ENCODE measurements at places on chromosomes 5 and 9.

- H3K4me1 ChIP-seq = no peaks in the 10 kb centered on the region
- H3K36me3 ChIP-seq = no peaks in the 10 kb centered on the region
- no peak for DNase-seq
- no peak overlapping the region for H3K4me3 ChIP-seq
- H3K27me3 ChIP-seq = peaks cover 5% of the 10 kb centered on the region
- H3K27ac ChIP-seq = no peak overlapping the region
Observed at GRCh38 chr5:152177626-152178349, 227.3 kb downstream of the NMUR2 start.

GRCh38 chr9:89477384-89477783 lies 20.5 kb downstream of the SEMA4D start:
- H3K36me3 ChIP-seq = peaks cover 18% of the 10 kb centered on the region
- no peaks in the 10 kb centered on the region for H3K27me3 ChIP-seq
- peak overlapping the region; percentile 89 for H3K27ac ChIP-seq
- no peak for DNase-seq

DNA sequence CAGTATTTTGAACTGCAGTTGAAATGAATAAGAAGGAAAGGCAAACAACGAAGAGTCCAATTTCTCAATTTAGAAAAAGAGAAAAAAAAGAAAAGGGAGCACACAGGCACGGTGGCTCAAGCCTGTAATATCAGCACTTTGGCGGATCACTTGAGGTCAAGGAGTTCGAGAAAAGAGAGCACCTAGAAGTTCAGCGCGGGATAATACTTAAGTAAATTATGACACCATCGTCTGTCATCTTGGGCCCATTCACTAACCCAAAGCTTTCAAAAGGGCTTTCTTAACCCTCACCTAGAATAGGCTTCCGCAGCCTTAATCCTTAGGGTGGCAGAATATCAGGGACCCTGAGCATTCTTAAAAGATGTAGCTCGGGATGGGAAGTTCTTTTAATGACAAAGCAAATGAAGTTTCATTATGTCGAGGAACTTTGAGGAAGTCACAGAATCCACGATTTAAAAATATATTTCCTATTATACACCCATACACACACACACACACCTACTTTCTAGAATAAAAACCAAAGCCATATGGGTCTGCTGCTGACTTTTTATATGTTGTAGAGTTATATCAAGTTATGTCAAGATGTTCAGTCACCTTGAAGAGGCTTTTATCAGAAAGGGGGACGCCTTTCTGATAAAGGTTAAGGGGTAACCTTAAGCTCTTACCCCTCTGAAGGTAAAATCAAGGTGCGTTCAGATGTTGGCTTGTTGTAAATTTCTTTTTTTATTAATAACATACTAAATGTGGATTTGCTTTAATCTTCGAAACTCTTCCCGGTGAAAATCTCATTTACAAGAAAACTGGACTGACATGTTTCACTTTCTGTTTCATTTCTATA lies 602 bp upstream of the CD274 start:
- peak overlapping the region; percentile 94 for H3K4me3 ChIP-seq
- H3K27ac ChIP-seq = peak overlapping the region; percentile 91
- H3K27me3 ChIP-seq = peaks cover 3% of the 10 kb centered on the region
- no peaks in the 10 kb centered on the region for H3K36me3 ChIP-seq
- DNase-seq = no peak
- peaks cover 36% of the 10 kb centered on the region for H3K4me1 ChIP-seq

- H3K27ac ChIP-seq = no peak overlapping the region
- H3K4me3 ChIP-seq = no peak overlapping the region
- no peaks in the 10 kb centered on the region for H3K36me3 ChIP-seq
- no peak for DNase-seq
- H3K27me3 ChIP-seq = peaks cover 5% of the 10 kb centered on the region
Observed at GRCh38 chr5:127280491-127281220, 9.9 kb upstream of the MEGF10 start.

GRCh38 chr5:126852091-126852571 lies 75.2 kb downstream of the LMNB1 start:
- peak overlapping the region; percentile 72 for H3K4me3 ChIP-seq
- H3K4me1 ChIP-seq = peaks cover 36% of the 10 kb centered on the region
- H3K27me3 ChIP-seq = peaks cover 3% of the 10 kb centered on the region
- peak; percentile 36 for DNase-seq
- H3K36me3 ChIP-seq = no peaks in the 10 kb centered on the region
- peak overlapping the region; percentile 95 for H3K27ac ChIP-seq

DNA sequence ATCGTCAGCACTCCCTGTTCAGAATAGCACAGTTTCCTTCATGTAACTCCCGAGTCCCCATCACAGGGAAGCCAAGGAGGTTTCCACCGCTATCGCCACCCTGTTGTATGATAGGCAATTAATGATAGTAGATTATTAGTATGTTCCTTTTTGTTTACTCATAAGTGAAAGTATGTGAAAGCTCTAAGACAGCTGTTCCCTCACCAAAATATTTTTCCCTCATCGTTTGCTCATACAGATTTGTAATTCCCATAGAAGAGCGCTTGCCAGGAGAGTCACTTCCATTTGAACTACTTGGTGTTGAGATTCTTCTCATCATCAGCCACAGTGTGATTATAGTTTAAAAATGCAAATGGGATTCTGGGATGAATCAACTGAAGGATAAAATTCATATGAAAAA lies 140.9 kb downstream of the PAM start:
- no peak for DNase-seq
- peaks cover 16% of the 10 kb centered on the region for H3K36me3 ChIP-seq
- no peak overlapping the region for H3K4me3 ChIP-seq
- no peaks in the 10 kb centered on the region for H3K27me3 ChIP-seq
- H3K4me1 ChIP-seq = peaks cover 74% of the 10 kb centered on the region

DNA sequence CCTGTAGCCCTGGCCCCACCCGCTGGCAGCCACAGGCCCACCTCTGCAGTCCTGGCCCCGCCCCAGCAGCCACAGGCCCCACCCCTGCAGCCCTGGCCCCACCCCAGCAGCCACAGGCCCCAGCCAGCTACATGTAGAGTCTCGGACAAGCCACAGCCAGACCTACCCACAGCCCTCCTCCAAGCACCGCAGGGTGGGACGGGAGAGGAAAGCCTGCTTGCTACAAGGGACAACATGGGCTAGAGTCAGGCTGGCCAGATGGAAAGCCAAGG lies 49.5 kb upstream of the SARDH start:
- H3K27me3 ChIP-seq = no peaks in the 10 kb centered on the region
- peaks cover 2% of the 10 kb centered on the region for H3K4me1 ChIP-seq
- no peak for DNase-seq
- no peaks in the 10 kb centered on the region for H3K36me3 ChIP-seq
- H3K27ac ChIP-seq = no peak overlapping the region

GRCh38 chr5:150409638-150410523 lies 2.8 kb downstream of the CD74 start:
- H3K4me1 ChIP-seq = peaks cover 55% of the 10 kb centered on the region
- H3K27me3 ChIP-seq = peaks cover 15% of the 10 kb centered on the region
- DNase-seq = peak; percentile 60
- H3K27ac ChIP-seq = peak overlapping the region; percentile 100

DNA sequence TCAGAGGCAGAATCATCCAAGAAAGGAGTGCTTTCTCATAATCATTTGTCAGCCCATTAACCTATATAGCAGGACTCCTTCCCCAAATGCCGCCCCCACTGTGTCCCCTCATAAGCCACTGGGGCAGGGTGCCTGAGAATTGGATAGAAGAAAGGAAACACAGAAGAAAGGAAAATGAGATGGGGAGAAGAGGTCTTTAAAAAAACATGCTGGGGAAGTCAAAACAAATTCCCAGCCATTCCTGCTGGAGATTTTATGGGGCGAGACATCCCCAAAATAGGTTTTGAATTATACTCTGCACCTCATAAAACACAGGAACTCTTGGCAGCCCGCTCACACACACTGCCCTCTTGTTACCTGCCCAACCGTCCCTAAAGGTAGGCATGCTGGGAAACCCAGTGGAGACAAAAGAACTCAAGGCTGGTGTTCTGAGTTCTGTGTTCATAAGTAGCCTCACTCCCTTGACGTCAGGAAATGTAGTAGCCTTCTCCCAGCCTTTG lies 19.7 kb downstream of the ASTN2 start:
- H3K27me3 ChIP-seq = no peaks in the 10 kb centered on the region
- no peaks in the 10 kb centered on the region for H3K36me3 ChIP-seq
- H3K27ac ChIP-seq = no peak overlapping the region
- H3K4me1 ChIP-seq = no peaks in the 10 kb centered on the region

DNA sequence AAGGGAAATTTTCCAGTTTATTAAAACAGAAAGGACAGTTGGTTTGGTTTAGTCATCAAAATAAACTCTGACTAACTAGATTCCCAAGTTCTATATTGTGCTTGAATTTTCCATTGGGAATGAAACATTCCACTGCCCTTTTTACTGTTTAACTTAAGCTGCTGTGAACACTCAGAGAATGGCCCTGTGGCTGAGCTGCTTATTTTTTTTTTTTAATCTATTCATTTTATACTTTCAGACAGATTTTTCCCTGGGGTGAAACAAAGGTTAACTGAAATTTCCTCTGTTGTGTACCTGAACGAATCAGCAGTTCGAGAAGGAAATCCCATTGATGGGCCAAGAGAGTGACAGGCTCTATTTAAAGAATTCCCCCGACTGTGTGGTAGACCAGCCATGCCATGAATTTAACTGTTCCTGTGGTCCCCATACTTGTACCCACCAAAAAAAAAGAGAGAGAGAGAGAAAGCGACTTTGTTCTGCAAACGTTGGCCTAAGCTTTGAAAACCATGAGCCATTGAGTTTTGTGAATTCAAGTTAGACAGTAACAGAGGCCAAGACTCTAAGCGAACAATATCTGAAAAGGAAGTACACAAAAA lies 138.7 kb upstream of the GRHPR start:
- no peak overlapping the region for H3K4me3 ChIP-seq
- no peaks in the 10 kb centered on the region for H3K27me3 ChIP-seq
- no peak for DNase-seq
- no peak overlapping the region for H3K27ac ChIP-seq
- peaks cover 16% of the 10 kb centered on the region for H3K4me1 ChIP-seq

DNA sequence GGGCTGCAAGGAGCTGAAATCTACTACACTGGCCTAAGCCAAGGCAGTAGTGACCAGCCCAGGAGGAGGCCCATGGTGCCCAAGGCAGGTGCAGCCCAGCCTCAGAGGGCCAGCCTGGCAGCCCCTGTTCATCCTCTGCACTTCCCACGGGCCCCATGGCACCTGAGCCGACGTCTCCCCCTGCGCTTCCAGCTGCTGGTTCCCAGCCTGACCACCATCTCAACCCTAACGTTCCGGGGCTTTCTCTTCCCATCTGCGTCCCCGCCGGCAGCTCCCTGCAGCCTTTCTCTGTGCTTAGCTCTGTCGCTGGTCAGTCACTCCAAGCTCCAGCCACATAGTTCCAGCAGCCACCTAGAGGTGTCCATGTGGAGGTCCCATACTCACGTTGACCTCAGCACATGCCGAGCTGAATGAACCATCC lies 105.5 kb upstream of the LMX1B start:
- no peaks in the 10 kb centered on the region for H3K36me3 ChIP-seq
- no peak overlapping the region for H3K4me3 ChIP-seq
- no peaks in the 10 kb centered on the region for H3K4me1 ChIP-seq
- no peak for DNase-seq

- H3K27me3 ChIP-seq = peaks cover 9% of the 10 kb centered on the region
- H3K4me1 ChIP-seq = peaks cover 61% of the 10 kb centered on the region
- no peak for DNase-seq
- H3K27ac ChIP-seq = peak overlapping the region; percentile 95
Observed at GRCh38 chr5:115543365-115544042, 1.1 kb downstream of the FEM1C start.

GRCh38 chr5:176543428-176544182 lies 5.5 kb upstream of the CDHR2 start:
- H3K4me3 ChIP-seq = peak overlapping the region; percentile 92
- H3K27ac ChIP-seq = peak overlapping the region; percentile 97
- peaks cover 64% of the 10 kb centered on the region for H3K4me1 ChIP-seq
- DNase-seq = peak; percentile 77
- peaks cover 15% of the 10 kb centered on the region for H3K27me3 ChIP-seq

DNA sequence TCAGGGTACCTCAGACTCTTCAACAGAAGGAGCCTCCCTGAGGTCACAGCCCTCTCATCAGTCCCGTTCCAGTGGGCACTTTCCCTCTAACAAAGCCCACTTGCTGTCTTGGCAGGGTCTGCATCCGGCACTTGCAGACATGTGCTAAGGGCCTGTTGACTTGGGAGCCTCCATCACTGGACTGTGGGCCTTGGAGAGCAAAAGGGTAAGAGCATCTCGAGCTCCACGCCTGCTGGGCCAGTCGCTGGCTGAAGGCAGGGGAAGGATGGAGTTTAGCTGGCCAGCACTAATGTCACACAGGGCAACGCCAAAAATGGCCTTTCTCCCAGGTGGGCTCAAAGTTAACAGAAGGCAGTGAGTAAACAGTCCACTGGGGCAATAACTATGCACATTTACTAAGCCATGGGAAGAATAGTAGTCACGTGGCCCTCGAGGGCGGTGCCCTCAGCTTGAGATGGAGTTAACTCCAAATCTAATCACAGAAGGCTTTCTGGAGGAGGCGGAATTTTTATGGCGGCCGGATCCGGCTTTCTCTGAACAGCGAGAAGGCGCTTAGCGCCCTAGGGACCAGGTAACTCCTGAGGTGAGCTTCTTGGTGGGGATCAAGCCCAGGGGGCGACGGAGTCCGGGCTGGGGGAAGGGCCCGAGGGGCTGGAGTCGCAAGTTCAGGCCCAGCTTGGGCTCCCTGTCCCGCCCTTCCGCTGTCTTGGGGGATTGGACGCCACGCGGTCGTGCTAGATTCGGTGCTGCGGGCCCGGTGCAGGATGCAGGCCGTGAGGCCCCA lies 2.0 kb upstream of the NSD1 start:
- H3K4me3 ChIP-seq = peak overlapping the region; percentile 24
- H3K36me3 ChIP-seq = peaks cover 4% of the 10 kb centered on the region
- peaks cover 6% of the 10 kb centered on the region for H3K27me3 ChIP-seq
- DNase-seq = no peak

GRCh38 chr5:35780236-35780635 lies 76.5 kb upstream of the IL7R start:
- H3K27ac ChIP-seq = no peak overlapping the region
- no peak overlapping the region for H3K4me3 ChIP-seq
- no peak for DNase-seq
- peaks cover 8% of the 10 kb centered on the region for H3K4me1 ChIP-seq
- H3K27me3 ChIP-seq = peaks cover 4% of the 10 kb centered on the region
- no peaks in the 10 kb centered on the region for H3K36me3 ChIP-seq

DNA sequence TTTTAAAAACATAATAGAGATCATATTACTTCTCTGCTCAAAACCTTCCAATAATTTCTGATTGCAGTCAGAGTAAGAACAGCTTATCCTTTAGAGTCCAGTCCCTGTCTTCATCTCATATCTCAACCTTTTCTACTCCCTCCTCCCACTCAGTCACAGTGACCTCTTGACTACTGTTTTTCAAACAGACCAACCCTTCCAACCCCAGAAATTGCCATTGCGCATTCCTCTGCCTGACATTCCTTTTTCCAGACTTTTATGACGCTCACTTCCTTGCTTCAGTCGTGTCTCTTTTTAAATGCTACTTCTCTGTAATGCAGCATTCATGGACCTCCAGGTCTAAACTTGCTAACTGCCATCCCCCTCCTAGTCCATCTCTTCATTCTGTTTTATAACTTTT lies 800.5 kb downstream of the BRINP1 start:
- no peaks in the 10 kb centered on the region for H3K4me1 ChIP-seq
- H3K27me3 ChIP-seq = no peaks in the 10 kb centered on the region
- no peak for DNase-seq
- H3K36me3 ChIP-seq = no peaks in the 10 kb centered on the region
- H3K27ac ChIP-seq = no peak overlapping the region
- no peak overlapping the region for H3K4me3 ChIP-seq

- no peak overlapping the region for H3K27ac ChIP-seq
- no peak for DNase-seq
- no peaks in the 10 kb centered on the region for H3K27me3 ChIP-seq
- H3K4me1 ChIP-seq = peaks cover 28% of the 10 kb centered on the region
- no peaks in the 10 kb centered on the region for H3K36me3 ChIP-seq
- H3K4me3 ChIP-seq = no peak overlapping the region
Observed at GRCh38 chr9:97934321-97935115, 3.5 kb downstream of the HEMGN start.
